Progenitor cell of endocrine pancreas (in vitro differentiated cells): ENCODE measurements at places on chromosomes 7 and 10.

- H3K4me1 ChIP-seq, result no peaks in the 10 kb centered on the region
- DNase-seq, result no peak
- H3K27ac ChIP-seq, result no peak overlapping the region
- no peak overlapping the region for H3K4me3 ChIP-seq
- no peaks in the 10 kb centered on the region for H3K36me3 ChIP-seq
These were observed 361.7 kb upstream of the SEMA3C start for GRCh38 chr7:81280531-81280930.

DNA sequence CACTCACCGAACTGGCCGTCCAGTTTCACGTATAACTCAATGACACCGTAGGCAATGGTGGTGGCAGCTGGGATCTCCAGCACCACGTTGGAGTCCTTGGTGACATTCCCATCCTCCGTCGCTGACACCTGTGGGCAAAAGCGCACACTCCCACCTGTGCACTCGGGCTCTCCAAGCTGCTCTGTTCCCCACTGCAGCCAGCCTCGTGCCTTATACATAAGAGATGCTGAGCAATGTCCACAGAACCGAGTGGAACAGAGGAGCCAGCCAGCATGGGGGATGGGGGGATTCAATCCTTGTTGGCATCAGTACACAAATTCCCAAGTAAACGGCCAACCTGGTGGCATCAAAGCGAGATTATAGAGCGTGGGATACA lies 40.0 kb downstream of the GSDME start:
- peaks cover 6% of the 10 kb centered on the region for H3K36me3 ChIP-seq
- no peaks in the 10 kb centered on the region for H3K27me3 ChIP-seq
- DNase-seq, result no peak
- H3K4me3 ChIP-seq, result no peak overlapping the region
- no peaks in the 10 kb centered on the region for H3K4me1 ChIP-seq

- H3K4me1 ChIP-seq, result peaks cover under 1% of the 10 kb centered on the region
- DNase-seq, result no peak
- H3K27me3 ChIP-seq, result peaks cover 25% of the 10 kb centered on the region
These were observed 106.5 kb downstream of the ABLIM1 start for GRCh38 chr10:114551636-114551972.

DNA sequence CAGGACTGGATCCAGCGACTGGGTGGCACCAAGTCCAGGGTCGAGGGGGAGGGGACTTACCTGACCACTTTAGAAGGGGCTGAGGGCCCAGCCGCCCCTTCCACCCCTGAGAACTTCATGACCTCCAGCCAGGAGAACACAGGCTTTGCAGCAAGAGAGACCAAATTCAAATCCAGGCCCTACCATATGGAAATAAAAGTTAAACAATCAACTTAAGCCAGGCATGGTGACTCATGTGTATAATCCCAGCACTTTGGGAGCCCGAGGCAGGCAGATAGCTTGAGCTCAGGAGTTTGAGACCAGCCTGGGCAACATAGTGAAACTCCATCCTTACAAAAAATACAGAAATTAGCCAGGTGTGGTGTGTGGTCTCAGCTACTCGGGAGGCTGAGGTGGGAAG lies 61.9 kb downstream of the COL13A1 start:
- no peaks in the 10 kb centered on the region for H3K36me3 ChIP-seq
- no peak overlapping the region for H3K4me3 ChIP-seq
- H3K27ac ChIP-seq, result no peak overlapping the region
- DNase-seq, result no peak

GRCh38 chr10:42974693-42975002 lies 102.2 kb upstream of the RET start:
- H3K27ac ChIP-seq, result no peak overlapping the region
- peaks cover 10% of the 10 kb centered on the region for H3K27me3 ChIP-seq
- no peak for DNase-seq
- peaks cover under 1% of the 10 kb centered on the region for H3K4me1 ChIP-seq
- H3K4me3 ChIP-seq, result no peak overlapping the region

DNA sequence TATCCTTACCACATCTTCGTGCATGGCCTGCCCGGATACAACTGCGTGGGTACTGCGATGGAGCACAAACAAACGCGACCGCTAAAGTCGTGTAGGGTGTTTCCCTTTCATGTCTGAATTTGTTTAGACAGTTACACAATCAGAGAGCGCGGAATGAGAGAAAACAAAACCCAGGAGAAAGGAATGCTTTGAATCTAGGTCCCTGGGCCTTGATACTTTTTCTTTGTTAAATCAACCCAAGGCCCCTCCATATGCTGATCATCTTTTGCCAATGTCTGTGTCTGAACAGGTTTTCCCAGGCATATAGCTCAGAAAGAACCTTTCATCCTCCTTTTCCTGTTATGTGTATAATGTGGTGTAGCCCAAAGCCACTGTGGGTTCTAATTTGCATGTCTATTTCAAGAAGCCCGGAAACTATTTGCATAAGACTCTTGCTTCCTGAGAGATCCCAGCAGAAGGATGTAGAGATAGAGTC lies 145.8 kb downstream of the FRMD4A start:
- peaks cover 1% of the 10 kb centered on the region for H3K4me1 ChIP-seq
- no peak for DNase-seq
- H3K27me3 ChIP-seq, result peaks cover 19% of the 10 kb centered on the region
- H3K27ac ChIP-seq, result peak overlapping the region; percentile 88
